Spleen (tissue), 13 donors: ENCODE measurements at places on chromosomes 3 and 15.
A peak's percentile ranks its signal among the peaks of the same experiment; 100 is the strongest.

GRCh38 chr15:44102675-44103254 lies 92.3 kb downstream of the FRMD5 start:
- DNase-seq, result no peak

- no peak for DNase-seq
Measured at GRCh38 chr3:151630035-151630434, 103.7 kb upstream of the AADACL2 start.

- no peak for DNase-seq
Measured at GRCh38 chr3:161905520-161906132, 409.0 kb downstream of the OTOL1 start.

GRCh38 chr3:64728428-64728827 lies 40.6 kb upstream of the ADAMTS9 start:
- no peak for DNase-seq

GRCh38 chr15:29669823-29670222 lies 152.4 kb downstream of the TJP1 start:
- no peak for DNase-seq

GRCh38 chr3:46906471-46907058 lies 29.0 kb downstream of the PTH1R start:
- peak; percentile 60 for DNase-seq

DNA sequence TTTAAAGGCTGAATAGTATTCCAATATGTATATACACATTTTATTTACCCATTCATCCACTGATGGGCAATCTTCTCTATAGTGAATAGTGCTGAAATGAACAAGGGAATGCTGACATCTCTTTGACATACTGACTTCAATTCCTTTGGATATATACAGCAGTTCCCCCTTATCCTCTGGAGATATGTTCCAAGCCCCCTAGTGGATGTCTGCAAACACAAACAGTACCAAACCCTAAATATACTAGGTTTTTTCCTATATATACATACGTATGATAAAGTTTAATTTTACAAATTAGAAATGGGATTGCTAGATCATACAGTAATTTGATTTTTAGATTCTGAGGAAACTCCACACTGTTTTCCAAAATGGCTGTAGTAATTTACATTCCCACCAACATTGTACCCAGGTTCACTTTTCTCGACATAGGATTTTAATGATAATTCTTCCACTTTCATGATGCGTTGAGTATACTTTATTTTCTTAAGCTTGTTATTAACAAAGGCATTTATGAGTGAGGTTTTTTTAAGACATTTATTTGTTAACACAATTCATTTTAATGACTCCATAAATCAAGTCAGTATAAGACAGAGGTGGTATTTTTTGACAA lies 38.2 kb downstream of the VPS13C start:
- DNase-seq, result no peak

DNA sequence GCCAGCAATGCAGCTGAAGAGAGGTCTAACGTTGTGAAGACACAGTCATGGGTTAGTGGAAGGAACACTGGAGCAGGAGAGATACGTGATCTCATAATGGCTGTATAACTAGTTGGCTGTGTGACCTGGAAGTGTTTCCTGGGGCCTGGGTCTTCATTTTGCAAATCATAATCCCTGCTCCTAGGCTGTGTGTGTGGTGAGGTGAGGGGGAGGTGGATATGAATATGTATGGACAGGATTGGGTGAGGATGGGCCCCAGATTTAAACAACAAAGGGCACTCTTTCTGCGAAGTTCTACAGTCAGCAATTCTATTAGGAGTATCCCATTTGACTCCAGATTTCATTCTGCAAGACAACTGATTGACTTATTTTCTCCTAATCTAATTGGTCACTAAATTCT lies 41.3 kb downstream of the ANKRD28 start:
- DNase-seq, result no peak

GRCh38 chr3:35639254-35640186 lies at the start of gene ARPP21:
Gene ARPP21 (plus strand): TSS chr3:35639525. CDS start chr3:35681752, 42,227 bp downstream.
- peak; percentile 80 for DNase-seq

DNA sequence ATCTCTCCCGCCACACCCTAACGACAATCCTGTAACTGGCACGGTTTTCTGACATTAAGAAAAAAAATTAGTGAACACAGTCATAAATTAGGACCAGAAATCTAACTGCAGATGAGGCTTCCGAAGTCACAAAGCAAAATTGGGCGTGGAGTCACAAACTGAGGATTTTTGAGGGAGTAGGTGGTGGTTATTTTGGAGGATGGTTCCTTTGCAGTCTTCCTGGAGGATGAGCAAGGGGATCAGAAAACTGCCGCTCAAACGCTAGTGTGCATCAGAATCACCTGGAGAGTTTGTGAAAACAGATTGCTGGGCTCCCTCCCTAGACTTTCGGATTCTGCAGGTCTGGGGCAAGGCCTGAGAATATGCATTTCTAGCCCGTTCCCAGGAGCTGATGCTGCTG lies 334.8 kb downstream of the RORA start:
- no peak for DNase-seq

DNA sequence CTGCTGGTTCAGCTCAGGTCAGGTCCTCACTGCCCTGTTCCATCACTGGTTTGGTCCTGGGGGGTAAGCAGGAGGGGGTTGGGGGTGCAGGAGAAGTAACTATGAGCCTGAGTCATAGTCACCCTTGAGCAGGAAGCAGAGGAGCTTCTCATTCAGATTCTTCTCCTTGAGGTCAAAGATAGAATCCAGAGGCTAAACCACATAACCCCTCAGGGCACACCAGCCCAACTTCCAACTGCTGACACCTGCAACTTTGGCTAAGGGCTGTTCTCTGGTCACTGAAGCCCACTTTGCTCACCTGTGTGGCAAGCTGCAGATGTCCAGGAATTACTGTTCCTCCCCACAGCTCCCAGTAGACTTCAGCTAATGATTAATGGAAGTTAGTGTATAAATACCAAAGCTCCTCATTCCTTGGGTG lies 48.8 kb upstream of the LRRFIP2 start:
- no peak for DNase-seq

DNA sequence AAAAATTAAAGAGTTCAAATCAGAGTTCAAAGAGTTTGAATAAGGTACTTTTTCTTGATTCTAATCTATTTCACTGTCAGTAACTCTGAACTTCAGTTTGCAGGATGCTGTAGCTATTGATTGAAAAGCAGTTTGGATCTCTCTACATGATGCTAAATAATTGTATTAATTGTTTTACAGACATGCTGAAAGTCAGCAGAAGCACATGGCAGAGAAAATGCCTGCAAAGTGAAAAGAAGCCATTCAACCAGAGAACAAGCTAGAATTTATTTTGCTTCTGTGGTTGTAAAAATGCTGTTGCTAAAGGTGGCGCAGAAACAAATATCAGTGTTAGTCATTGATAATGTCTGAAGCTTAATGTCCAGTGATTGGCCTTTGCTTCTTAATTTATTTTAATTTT lies 92.1 kb upstream of the IL12A start:
- DNase-seq, result no peak

DNA sequence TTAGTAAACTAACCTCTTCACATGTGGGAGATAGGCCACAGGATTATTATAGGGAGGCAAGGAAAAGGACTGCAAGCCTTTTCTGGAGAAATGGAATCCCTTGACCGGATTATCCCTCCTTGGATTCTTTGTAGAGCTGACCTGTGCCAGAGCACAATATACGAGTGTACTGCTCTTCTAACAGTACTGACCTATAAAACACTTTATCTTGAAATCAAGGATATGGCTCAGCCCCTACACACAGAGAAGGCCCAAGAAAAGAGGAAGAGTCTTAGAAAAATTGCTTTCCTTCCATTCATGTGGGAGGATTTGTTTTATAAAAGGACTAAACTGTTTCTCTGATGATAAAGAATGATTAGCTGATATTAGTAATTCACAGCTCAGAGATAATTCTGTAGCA lies 42.2 kb downstream of the DMXL2 start:
- DNase-seq, result no peak

- DNase-seq, result no peak
Measured at GRCh38 chr3:62184559-62184958, 188.8 kb downstream of the FEZF2 start.

DNA sequence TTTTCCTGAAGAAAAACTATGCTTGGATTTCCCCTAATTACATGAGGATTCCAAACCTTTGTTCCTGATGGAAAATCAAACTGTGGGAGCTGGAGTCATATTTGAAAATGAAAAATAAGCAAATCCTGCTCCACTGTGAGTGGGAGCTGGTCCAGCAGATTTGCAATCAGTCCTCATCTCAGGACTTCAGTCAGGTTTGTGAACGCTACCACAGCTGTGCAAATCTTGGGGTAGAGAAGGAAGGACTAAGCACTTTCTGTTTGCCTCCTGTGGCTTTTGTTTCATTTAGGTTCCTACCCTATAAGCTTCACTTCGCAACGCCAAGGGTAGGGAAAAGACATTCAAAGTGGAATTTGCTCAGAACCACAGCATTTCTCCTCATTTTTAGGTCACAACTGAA lies 238.2 kb downstream of the TUSC7 start:
- DNase-seq, result no peak

DNA sequence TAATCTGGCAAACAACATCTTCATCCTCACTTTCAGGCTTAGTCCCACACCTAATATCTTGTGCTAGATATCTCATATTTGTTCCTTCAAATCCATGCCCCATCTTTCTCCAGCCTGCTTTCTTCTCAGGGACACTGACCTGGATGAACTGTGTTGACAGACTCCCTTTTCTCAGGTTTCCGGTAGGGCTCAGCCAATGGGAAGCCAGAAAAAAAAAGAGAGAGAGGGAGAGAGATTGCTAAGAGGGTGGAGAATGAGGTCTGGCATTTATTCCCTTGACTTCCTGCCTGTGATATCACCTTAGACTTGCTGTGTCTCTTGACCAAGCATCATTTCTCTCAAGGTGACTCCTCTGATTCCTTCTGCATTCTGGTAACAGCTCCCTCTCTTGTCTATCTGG lies 145.6 kb upstream of the ABI3BP start:
- DNase-seq, result no peak

DNA sequence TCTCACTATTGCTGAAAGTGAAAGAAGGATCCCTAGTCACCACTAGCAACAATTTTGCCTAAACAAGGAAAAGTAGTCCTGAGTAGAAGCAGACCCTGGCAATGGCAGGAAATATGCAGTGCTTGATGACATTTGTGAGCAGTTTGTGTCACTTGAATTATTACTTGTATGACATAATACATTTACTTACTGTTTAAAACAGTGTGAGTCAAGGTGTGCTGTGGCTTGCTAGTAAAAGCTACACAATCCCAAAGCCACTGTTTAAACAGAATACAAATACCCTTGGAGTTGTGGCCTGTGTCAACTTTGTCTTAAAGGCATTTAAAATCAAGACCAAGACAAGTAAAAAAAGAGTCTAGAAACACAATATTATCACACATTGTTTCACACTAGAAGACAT lies 775.4 kb downstream of the ROBO1 start:
- DNase-seq, result no peak

DNA sequence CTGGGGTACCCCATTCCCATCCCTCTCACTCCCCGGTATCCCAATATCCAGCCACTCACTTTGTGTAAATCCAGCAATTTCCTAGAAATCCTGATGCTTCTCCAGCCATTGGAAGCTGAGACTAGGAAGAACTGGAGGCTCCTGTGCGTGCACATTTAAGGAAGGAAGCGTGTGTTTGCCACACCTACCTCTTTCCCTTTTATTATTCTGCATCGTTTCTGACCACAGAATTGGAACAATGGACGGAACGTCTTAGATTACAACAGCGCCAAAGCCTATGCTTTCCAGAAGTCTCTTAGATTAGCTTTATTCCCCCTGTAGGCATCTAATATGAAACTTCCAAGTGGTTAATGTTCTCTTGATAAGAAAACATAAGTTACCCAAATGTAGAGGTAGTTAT lies 234.8 kb upstream of the TRIM42 start:
- no peak for DNase-seq

- DNase-seq, result no peak
Measured at GRCh38 chr3:48077815-48078214, 61.6 kb upstream of the MAP4 start.

DNA sequence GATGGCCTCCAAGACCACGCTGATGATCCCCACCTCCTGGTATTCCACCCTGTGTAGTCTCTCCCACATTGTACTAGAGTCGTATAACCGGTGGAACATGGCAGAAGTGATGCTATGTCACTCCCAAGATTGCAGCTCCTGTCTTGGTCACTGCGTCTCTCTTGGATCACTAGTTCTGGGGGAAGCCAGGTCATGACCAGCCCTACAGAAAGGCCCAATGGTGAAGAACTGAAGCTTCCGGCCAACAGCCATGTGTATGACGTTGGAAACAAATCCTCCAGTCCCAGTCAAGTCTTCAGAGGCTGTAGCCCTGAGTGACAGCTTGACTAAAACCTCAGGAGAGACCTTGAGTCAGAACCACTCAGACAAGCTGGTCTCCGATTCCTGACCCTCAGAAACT lies 61.9 kb upstream of the FNDC3B start:
- DNase-seq, result no peak

DNA sequence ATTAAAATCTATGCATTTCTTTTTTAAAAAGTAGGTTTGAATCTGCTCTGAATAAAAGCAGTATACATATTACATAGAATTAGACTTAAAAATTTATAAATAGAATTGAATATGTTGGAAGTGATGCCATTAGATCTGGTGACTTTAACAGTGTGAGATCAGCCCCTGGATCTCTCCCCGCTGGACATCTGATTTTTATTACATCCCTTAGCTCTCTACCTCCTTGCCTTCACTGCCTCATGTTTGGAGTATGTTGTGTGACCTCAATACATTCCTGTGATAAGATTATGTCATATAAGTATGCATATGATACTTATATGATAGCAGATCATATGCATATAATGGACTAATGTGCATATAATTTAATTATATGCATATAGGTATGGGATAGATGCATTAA lies 643.4 kb upstream of the NR2F2 start:
- DNase-seq, result no peak

DNA sequence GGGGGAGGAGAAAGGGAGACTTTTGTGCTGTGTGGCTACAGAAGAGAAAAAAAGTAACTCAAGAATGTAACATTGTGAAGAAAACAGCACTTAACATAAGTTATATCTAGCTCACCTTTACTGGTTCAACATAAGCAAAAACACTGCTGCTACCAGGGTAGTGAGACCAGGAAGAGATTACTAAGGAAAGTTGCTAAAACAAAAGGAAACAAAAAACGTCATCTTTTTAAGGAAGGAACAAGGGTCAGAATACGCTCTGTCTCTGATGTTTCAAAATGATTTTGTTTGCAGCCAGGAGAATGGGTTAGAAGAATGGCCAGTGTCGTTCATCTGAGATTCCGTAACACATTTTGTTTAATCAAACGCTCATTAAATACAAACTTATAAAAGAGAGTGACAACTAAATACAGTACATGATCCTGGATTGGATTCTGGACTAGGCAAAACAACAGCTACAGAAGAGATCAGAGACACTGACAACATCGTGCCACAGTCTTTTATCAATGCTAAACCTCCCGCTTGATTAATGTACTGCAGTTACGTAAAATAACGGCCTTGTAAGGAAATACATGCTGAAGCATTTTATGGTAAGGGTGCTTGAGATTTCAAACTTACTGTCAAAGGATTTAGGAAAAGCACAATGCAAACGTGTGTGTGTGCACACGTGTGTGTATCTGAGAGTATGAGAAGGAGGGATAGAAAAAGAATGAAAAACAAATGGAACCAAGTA lies 67.7 kb downstream of the FOXP1 start:
- DNase-seq, result no peak

- DNase-seq, result no peak
Measured at GRCh38 chr3:178382449-178383061, 153.7 kb upstream of the KCNMB2 start.
